D341Med (cell line): ENCODE measurements at places on chromosomes 11 and 22.
A peak's percentile ranks its signal among the peaks of the same experiment; 100 is the strongest.

GRCh38 chr22:49025791-49026493, 801.7 kb downstream of the BRD1 start:
- no peak for DNase-seq

DNA sequence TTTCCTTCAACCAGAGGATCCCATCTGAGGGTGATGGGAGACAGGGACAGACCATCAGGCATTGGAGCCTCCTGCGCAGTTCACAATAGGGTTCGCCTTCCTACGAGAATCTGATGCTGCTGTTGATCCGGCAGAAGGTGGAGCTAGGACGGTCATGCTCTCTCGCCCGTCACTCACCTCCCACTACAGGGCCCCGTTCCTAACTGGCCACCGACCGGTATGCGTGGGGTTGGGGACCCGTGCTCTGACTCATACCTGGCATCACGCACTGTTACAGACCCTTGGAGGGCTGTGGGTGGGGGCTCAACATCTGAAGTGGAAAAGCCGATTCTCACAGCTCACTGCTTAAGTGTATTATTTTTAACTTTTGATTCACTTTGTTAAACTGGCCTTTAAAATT, 402.3 kb downstream of the BRD1 start:
- DNase-seq: no peak

DNA sequence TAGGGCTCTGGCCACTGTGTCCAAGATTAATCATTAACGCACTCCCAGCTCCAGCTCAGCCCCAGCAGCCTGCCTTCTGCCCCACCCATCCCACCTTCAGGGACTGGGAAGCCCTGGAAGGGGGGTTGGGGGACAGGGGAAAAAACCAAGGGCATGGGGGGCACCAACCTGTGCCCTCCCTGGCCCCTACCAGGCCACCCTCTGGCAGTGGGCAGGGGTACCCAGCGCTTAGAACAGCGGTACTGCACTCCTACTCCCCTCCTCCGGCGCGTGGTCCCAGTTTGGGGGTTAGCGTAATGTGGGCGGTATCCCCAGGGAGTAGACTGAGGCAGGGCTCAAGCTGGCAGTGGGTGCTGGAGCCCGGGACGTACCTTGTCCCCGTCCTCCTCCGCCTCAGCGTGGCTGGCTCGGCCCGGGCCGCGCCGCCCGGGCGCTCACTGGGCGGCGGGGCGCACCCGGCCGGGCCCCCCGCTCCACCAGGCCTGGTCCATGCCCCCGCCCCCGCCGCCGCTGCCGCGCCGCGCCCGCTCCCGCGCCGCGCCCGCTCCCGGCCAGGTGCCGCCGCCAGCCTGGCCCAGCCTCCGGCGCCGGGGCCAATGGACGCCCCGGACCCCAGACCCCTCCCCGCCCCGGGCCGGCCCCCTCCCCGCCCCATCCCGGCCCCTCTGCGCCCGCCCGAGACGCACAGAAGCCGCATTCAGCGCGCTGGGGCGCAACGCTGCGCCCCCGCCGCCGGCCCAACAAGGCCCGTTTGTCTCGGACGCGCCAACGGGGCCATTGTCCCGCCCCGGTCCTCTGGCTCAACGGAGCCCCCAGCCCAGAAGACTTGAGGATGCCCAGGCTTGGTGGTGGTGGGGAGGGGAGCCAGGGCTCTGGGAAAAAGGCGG, at the start of gene GAL3ST1:
TSS of gene GAL3ST1 (minus strand) at position 571 of the 887 bp plus-strand sequence. CDS start 17,273 bp downstream, outside the sequence.
- DNase-seq: peak; percentile 74

GRCh38 chr11:118227865-118228785, 3.3 kb upstream of the JAML start:
- no peak for DNase-seq

- DNase-seq: no peak
Observed at GRCh38 chr11:33775832-33776470, 1.6 kb upstream of the FBXO3 start.

DNA sequence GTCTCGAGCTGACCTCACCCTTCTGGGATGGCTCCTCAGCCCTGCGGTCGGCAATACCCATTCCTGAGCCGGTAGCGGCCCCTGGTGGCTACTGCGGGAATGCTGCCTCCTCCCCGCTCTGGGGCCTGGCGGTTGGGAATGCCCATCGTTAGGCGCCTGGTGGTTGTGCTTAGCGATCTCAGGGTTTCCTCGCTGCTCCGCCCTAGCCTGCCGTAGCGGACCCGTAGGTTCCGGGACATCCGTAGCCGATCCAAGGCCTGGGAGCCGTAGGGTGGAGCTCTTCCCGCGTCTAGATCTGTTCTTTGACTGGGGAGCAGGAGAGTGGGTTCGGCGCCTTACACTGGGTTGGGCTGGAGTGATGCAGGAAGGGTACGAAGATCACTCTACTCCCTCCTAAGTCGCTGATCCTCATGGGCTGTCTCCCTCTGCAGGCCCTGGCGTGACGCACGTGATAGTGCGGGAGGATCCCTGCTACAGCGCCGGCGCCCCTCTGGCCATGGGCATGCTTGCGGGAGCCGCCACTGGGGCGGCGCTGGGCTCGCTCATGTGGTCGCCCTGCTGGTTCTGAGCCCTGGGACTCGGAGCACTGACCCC, 14.8 kb downstream of the PLEKHB1 start:
- peak; percentile 96 for DNase-seq

DNA sequence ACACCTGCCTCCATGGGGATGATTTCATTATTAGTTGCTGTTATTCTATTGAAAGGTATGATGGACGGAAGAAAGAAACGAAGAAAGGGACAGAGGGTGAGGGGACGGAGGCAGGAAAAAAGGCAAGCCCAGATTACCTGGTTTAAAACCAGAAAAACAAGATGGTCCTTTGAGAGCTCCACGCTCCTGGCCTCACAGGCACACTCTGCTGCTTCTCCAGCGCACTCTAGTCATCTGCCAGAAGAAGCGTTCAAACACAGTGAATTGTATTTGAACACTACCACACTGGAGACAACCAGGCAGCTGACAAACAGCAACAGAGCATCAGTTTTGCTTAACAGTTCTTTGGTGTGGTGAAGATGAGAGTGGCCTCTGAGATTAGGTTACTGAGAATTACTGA, 216.9 kb downstream of the CADM1 start:
- DNase-seq: no peak

GRCh38 chr11:58731819-58732218, at the start of gene GLYAT:
Gene GLYAT (minus strand): TSS chr11:58731943. CDS start chr11:58724496, 7,447 bp downstream.
- DNase-seq: no peak

- DNase-seq: peak; percentile 58
Observed at GRCh38 chr11:73565804-73566203, 32.1 kb downstream of the FAM168A start.

DNA sequence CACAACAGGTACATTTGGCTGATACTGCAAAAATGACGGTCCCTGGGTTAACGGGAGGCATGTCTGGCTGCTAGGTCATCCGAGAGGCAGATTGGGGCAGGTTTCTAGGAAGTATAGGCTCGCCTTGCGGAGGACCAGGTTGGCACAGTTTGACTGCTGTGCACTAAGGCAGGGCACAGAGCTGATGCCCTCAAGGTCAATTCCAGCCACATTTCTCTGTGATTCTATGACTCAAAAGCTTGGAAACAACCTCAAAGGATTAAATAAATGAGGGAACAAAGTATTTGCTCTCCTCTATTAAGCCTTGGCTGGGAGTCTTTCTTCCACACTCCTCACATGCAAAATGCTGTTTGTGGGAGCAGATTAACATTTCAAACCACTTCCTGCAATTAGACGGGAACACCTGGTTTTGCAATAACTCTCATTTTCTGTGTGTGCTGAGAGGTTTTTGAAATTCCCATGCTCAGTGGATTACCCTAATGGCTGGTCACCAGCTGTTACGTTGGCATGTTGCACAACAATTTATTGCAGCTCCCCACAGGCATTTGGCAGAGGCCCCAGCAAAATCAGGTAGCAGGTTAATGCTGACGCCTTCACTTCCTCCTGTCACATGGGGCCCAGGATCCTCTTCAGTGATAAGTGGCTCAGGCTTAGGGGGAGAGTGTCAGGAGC, 61.0 kb upstream of the PLET1 start:
- DNase-seq: peak; percentile 41

- no peak for DNase-seq
Observed at GRCh38 chr11:425301-425700, 10.5 kb upstream of the SIGIRR start.

DNA sequence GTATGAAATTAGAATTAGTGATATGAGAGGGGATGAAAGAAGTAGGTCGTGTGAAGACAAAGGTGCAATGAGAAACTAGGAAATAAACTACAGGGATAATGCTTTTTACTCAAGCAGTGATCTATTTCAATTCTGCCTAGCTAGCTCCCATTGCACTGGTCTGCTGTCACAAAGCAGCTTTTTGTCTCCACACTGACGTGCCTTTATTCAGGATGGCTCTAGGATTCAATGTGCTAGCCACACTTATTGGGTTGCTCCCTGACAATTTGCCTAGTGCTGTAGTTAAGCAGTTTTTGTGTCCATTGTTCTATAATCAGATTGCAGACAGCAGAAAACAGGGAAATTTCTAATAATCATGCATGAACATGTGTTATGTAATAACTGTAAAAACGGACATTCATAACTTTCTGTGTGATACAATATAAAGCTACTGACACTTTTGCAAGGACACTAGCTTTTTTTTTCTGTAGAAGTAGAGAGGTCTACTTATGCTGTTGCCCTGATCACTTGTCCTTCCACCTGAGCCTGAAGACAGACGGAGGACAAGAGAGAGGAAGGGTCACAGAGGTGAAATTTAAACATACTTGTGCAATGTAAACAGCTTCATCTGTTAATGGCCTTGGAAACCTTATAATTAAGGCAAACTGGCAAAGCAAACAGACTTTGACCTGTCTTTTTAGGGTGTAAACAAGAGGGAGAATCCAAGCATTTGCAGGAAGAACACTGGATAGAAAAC, 269.6 kb downstream of the LRRC4C start:
- no peak for DNase-seq

- no peak for DNase-seq
Observed at GRCh38 chr11:46719048-46719542, at the start of gene F2. Gene F2 (plus strand): TSS chr11:46719213. CDS start chr11:46719236, 23 bp downstream.

GRCh38 chr11:20962581-20962980, 293.2 kb downstream of the NELL1 start:
- DNase-seq: no peak

- DNase-seq: no peak
Observed at GRCh38 chr22:46465345-46465720, 72.1 kb downstream of the CELSR1 start.

DNA sequence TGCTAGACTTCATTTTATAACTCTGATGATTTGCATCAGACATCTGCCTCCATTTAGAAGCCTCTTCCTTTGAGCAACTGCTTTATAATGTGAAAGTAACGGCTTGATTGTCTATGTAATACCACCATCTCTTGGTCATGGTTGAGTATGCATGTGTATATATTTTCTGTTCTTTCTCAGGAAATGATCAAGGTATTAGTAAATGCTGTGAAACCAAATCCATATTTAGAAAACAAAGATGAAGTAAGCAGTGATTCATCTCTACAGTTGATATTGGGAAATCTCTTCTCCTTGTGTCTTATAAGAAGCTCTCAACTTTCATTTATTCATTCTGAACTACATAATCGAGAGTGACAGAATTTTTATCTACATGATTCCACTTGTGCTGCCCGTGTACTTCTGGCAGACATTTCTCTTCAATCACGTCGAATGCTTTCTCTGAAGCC, 104.6 kb upstream of the ANO3 start:
- DNase-seq: no peak

- no peak for DNase-seq
Observed at GRCh38 chr11:59145534-59145933, 2.9 kb downstream of the FAM111A start.

DNA sequence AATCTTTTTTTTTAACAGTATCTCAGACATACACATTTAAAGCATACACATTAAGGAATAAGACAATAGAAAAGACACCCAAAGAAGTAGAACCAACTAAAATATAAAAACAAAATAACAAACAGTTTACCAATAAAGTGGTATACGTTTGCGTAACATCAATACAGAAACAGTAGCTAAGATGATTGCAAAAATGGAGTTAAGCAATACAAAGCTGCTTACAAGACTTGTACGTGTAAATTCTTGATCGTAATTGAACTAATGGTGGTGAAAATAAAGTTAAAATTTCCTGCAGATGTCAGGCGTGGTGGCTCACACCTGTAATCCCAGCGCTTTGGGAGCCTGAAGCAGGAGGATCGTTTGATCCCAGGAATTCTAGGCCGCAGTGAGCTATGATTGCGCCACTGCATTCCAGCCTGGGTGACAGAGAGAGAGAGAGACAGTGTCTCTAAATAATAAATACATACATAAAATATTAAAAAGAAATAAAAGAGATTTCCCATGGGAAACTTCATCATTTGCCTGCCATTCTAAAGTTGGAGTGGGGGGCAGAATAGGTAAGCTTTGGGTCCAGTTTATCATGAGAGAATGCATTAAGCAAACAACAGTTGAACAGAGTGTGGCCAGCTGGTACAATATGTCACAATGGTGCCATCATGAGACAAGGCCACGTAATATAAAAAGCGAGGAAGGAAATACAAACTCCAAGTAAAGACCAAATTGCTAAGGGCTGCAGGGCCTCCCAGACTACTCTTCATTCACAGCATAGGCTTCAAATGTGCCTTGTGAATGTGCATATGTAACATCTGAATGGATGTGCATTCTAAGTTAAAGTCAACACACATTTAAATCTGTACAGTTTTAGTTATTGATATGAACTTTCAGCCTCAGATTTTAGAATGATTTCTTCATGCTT, 38.9 kb upstream of the EED start:
- no peak for DNase-seq

GRCh38 chr11:91820709-91821108, 403.9 kb upstream of the FAT3 start:
- no peak for DNase-seq

- DNase-seq: no peak
Observed at GRCh38 chr11:877565-877964, 33.0 kb downstream of the CHID1 start.

DNA sequence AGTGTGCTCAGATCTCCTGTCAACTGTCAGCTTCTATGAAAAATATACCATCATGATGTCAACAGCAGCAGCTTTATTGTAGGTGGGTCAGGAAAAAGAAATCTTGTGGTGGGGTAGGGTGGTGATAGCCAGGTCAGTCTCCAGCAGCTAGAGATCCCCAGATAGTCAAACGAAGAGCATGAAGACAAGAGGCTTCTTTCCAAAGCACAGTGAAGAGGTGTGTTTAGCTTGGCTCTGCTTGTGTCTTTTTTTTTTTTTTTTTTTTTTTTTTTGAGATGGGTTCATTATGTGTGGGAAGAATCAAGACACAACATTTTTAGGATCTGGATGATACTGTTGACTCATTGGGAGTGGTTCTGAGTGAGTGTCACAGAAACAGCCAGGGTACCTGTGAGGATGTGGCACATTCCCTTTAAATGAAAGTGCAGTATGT, 1075.5 kb downstream of the NTM start:
- DNase-seq: no peak

DNA sequence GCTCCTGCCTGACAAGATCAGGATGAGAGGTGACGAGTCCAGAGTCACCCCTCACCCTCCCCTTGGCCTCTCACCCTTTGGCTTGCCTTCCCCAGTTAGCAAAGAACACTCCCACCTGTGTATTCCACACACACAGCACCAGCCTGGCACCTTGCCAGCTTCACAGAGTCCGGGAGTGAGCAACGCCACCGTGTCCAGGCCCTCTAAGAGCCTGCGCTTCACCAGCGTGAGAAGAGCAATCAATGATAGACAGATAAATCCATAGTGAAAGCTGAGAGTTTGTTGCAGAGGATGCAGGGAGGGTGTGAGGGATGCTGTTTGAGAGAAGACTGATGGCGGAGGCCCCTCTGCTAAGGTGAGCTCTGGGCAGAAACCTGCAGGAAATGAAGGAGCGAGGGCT, 404.5 kb downstream of the LARGE1 start:
- no peak for DNase-seq
